ENCODE measurements at places on chromosomes 3 and 15.

DNA sequence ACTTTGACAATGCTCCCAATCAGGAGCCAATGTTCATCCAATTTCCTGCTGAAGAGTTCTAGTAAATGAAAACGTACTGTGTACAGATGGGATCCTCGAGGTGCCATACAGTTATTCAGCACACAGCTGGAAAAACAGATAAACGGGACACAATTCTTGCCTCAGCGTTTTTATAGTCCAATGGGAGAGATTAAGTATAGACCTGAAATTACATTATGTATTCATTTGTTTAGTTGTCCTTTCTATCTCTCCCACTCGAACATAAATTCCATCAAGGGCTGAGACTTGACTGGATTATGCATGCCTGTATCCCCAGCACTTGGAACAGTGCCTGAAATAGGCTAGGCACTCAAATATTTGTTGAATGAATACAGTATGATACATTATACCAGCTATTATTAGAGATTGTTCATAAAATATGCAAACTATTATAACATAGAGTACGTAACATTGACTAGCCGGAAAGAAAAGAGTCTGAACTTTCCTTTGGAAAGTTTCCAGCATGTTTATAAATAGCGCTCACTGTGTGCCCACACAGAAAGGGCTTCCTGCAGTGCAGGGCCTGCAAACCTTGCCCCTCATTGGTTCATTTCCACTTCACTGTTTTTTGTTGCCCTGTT is 27.4 kb upstream of the SNTN start:
- DNase-seq, result no peak

- peak; percentile 38 for DNase-seq
Measured at GRCh38 chr3:50266017-50266416, 2.9 kb upstream of the SEMA3B start.

DNA sequence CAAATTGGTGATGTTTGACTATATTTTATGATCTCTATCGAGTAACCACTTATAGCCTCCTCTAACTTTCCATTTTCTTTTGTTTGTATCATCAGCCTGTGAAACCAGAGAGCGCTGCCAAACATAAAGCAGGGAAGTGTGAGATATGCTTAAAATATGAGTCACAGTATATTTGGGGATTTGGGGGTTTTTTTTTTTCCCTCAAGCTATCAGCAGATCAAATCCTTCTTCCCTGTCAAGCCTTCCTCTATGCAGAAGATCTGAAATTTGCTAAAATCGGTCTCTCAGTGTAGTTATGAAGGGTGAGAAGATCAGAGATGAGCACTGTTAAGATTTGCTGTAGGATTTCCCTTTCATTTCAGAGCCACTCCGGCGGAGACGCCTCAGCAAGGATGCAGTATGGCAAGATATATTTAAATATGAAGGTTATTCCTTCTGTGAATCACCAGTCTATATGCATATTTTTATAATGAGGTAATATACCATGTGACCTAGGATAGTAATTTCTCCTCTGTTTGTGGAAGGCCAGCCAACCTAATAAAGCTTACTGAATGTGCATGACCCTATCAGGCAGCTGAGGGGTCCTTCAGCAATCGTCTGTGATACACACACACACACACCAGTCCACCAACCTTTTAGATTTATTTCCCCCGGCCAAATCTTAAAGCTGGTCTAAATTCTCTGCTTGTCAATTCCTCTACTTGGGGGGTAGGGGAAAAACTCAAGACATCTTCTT is 474.1 kb downstream of the FOXP1 start:
- no peak for DNase-seq

DNA sequence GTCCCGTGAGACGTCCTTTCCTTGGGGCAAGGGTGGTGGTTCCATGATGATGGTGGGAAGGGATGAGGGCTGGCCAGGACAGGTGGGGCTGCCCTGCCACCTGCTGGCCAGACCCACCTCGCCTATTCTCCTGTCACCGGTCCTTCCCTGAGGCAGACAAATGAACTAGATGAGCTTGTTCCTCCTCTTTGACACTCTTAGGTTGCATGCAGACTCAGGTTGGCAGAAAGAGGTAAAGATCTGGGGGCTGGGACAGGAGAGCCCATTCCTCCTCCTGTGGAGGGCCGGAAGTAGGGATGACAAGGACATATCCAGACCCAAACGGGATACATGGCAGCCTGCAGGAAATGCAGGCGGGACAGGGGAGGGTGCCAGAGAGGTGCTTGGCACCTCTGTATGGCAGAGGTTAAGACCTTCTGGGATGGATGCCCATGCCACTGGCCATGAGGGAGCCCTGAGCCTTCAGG is 38.6 kb downstream of the ACSBG1 start:
- no peak for DNase-seq

DNA sequence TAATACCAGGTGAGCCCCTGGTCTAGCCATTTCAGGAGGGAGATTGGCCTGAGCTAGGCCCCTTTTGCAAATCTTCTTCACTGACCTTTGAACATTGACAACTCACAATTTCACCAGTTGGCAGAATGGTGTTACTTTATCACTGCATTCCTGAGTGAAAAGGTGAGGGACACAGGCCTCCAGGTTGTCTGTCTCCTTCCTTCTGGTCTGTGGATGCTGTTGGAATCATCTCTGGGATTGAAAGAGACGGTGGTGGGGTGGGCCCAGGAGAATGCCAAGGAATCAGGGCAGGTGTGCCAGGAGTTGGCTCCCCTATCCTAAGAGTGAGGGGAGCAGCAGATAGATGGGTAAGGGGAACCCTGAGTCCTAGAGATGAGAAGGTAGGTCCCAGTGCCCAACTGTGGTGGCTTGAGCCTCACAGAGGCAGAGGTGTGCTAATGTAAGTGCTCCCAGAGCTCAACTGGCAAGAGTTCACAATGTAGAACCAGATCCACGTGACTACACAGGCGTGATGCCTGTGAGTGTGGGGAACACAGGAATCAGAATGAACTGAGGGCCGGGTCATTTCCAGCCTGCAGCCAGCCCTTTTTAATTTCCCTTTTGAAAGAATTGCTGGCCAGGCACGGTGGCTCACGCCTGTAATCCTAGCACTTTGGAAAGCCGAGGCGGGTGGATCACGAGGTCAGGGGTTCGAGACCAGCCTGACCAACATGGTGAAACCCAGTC is 11.2 kb downstream of the C3orf62 start:
- no peak for DNase-seq

- no peak for DNase-seq
Measured at GRCh38 chr15:83558146-83558545, 95.8 kb upstream of the ADAMTSL3 start.

- DNase-seq, result peak; percentile 69
Measured at GRCh38 chr3:38003371-38003816, 12.8 kb downstream of the VILL start.

DNA sequence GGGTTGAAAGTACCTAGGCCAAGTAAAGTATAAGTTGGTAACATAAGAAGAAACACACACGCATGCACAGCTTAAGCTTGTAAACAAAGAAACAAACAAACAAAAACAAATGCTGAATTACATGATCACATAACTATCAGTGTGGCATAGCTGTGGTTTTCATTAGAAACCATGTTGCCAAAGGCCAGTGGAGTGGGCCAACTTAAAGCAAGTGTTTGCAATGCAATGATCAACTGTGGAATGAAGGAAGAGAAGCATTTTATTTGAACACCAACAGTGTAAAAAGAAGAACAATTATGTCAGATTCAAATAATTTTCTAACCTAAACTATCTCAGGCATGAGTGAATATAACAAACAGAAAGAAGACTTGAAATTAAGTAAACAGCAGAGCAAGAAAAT is 199.4 kb upstream of the STRIT1 start:
- DNase-seq, result no peak

- no peak for DNase-seq
Measured at GRCh38 chr3:59422312-59422711, 372.5 kb upstream of the CFAP20DC start.

DNA sequence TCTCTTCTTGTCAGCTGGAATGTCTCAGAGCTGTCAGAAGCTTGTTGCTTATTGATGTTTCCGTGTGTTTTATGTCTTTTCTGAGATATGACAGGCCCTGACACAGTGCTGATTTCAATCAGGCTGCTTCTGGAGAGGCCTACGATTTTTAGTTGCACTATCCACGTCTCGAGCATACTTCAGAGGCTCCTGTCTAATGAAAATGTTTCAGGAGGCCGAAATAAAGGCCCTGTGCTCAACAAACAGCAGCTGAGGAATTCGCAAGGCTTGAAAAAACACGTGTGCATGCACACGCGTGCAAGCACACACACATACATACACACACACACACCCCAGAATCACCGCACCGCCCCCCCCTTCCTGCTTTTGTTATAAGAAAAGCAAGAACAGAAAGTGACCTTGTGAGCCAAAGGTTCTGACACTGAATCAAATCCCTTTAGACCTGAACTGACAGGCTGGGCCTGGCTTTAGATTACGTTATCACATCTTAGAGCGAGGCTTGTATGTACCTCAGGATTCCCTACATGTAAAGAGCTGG is 296.6 kb downstream of the NR2F2 start:
- no peak for DNase-seq

DNA sequence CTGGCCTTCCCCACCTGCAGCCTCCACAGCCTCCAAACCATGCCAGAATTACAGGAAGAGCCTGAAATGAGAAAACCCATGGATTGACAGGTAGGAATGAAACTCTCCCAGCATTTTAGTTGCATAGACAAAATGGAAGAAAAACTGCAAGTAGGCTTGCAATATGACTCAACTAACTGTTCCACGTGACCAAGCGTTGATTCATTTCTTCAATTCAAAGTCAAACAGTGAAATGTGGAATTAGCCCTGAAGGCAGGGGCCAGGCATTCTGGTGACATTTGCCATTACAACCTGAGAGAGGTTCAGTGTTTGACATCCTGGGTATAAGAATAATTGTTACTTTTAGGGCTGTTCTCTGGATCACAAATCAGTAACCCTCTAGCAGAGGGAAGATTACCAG is 676.5 kb upstream of the CFAP20DC start:
- DNase-seq, result no peak

DNA sequence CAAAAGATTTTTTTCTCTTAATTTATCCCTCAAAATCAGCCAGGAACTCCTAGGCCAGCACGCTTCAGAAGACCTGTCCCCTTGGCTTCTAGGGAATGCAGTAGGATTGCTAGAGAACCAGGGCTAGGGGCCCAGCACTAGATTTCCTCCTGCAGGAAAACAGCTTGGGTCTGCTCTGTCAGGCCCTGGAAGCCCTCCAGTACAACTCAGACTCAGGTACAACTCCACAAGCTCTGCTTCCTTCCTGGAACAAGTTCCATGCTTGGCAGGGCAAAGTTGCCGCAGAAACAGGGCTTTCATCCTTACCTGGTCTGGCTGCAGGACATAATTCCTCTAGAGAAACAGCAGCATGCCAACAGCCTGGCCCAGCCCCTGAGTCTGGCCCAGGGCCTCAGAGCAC is 96.1 kb upstream of the CTNNB1 start:
- no peak for DNase-seq

- no peak for DNase-seq
Measured at GRCh38 chr3:172194702-172195406, 155.5 kb downstream of the FNDC3B start.

GRCh38 chr3:128442070-128442469 is 24.6 kb downstream of the DNAJB8 start:
- no peak for DNase-seq

DNA sequence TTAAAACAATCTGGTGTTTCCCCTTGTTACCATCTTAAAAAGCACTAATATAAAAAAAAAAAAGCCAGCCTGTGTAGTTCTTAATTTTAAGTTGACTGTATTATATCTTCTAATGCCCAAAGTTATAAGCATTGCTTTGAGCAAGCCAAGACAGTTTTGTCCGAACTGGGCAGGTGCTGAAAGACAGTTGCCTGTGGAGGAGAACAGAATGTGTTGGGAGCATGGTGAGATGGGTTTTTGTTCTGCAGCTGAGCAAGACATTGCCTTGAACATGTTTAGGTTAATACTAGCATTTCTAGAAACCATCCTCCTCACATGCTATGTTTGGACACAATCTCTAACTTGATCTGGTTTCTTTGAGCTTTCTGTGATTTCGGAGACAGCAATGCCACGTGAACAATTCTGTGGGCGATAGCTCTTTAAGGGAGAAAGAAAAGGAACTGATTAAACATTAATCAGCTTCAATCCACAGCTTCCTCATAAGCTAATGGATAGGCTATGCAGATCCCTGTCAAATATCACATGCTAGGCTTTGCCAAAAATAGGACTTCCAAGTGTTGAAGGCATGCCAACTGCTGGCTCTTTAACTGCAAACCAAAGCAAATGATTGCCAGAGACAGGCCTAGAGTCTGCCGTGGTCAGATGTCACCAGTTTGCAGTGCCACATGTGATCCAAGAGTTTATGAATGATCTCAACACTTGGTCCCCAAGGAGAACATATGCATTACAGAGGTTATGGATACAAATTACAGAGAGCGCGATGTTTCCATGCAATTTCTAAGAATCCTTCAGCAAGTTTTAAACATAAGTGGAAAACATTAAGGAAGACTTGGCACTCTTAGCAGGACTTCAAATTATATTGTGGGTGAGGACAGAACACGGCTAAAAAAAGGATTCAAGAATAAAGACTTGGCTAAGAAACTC is 428.1 kb downstream of the ROBO2 start:
- DNase-seq, result no peak

DNA sequence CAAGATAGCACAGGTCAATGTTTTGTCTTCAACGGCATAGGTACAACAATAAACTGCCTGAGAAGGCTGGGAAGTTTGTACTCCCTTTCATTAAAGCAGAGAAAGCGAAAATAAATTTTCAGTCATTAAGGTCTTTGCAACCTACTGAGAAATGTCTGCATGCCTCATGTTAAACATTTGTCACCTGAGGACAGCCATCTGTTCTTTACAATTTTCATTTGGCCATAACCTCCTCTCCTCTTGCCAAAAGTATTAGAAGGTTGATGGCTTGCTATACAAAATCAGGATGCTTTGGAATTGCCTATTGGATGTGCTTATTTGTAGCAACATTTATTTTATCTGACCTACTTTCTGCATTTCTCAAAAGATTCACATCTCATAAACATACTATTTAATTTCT is 122.7 kb downstream of the GOLIM4 start:
- DNase-seq, result no peak

- no peak for DNase-seq
Measured at GRCh38 chr3:175818811-175819464, 959.8 kb downstream of the NAALADL2 start.

DNA sequence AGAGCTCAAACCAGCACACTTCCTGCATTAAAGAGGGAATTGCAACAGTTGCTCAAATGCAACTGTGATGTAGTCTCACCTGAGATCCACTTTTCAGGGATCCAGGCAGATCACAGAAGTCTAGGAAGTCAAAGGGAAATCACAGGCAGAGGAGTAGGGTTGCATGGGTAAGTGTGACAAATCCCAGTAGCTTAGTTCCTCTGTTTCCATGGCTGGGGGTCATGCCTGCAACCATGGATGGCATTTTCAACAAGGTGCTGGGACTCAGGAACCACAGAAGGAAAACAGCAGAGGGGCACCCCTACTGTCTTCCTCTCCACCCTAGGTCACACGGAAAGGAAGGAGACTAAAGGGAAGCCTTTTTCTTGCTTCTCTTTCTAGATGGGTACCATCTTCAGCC is 36.5 kb upstream of the ARNT2 start:
- no peak for DNase-seq
